ENCODE measurements at places on chromosomes 3 and 15. TPM values are rescaled to one million over a fixed set of nuclear protein-coding genes. Genes with fewer than 3 reads are reported as not detected.

DNA sequence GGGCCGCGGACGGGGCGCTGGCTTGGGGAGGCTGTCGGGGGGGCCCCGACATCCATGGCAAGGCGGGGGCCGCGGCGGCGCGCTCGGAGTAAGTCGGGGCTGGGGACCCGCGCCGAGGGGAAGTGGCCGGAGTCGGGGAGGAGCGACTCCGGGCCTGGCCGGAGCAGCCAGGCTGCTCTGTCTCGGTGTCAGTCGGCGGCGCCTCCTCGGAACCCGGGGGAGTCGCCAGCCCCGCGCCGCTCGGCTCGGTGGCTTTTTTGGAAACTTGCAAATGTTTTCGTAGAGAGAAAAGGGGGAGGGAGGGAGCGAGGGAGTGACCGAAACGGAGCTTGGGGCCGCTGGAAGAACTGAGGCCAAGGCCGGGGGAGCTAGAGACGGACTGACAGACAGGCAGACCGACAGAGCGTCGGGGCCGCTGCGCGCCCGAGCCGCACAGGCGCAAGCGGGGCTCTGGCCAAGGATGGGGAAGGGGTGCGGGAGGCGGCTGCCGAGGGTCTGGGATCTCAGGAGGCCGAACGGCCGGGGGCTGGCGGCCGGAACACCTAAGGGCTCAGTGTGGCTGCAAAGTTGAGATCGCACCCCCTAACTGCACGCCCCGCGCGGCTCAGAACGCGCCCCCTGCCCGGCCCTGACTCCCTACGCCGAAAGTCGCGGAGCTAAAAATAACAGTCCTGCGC is 5.0 kb downstream of the PTH1R start:
- no peak overlapping the region for H3K27ac ChIP-seq
- peak; percentile 19 for DNase-seq
- peaks cover 73% of the 10 kb centered on the region for H3K27me3 ChIP-seq
- H3K4me1 ChIP-seq: no peaks in the 10 kb centered on the region

- H3K4me1 ChIP-seq: peaks cover 5% of the 10 kb centered on the region
- H3K4me3 ChIP-seq: no peak overlapping the region
- no peak for DNase-seq
- no peaks in the 10 kb centered on the region for H3K36me3 ChIP-seq
- H3K27me3 ChIP-seq: peaks cover 9% of the 10 kb centered on the region
Measured at GRCh38 chr15:79157631-79158592, 67.3 kb upstream of the RASGRF1 start.

GRCh38 chr3:154061001-154061370 is 60.2 kb upstream of the ARHGEF26 start:
- no peak overlapping the region for H3K4me3 ChIP-seq
- H3K27ac ChIP-seq: no peak overlapping the region
- H3K36me3 ChIP-seq: no peaks in the 10 kb centered on the region
- H3K4me1 ChIP-seq: peaks cover 15% of the 10 kb centered on the region
- no peak for DNase-seq
- no peaks in the 10 kb centered on the region for H3K27me3 ChIP-seq

GRCh38 chr15:80787316-80787715 is 8.1 kb downstream of the CEMIP start:
- H3K36me3 ChIP-seq: no peaks in the 10 kb centered on the region
- H3K27ac ChIP-seq: no peak overlapping the region

DNA sequence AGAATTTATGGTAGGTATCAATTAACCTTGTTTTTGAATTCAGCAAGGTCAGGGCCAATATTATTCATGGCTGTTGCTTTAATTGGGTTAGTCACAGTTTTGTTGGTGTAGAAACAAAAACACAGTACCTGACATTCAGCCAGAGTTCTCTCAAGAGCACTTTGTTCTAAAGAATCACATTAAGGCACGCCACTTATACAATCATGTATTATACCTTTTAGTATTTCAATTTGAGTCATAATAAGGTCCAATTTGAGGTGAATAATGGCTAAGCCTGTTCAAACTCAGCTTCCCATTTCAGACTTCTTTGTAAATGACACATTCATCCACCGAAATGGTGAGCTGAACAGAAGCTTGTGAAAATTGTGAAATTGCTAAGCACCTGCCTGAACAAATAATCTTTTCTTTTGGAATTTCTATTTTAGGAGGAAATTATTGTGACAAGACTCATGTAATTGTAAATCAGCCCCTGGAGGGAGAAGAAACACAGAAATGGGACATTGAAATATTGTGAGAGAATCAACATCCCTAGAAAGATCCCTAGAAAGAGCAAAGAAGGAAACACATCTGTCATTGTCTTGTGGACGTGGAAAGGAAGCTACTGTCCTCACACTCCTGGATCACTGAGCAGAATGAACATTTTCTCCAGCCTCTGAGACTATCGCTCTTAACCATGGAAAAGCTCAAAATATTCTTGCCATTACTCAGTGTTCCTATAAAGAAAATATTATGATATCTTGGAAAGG is 29.3 kb downstream of the RIOX2 start:
- H3K4me1 ChIP-seq: peaks cover 21% of the 10 kb centered on the region
- H3K27ac ChIP-seq: no peak overlapping the region
- H3K36me3 ChIP-seq: peaks cover 15% of the 10 kb centered on the region

- H3K27me3 ChIP-seq: no peaks in the 10 kb centered on the region
- no peak overlapping the region for H3K27ac ChIP-seq
- no peak for DNase-seq
- H3K4me1 ChIP-seq: no peaks in the 10 kb centered on the region
Measured at GRCh38 chr3:7953449-7954014, 548.1 kb upstream of the LMCD1 start.

- H3K36me3 ChIP-seq: no peaks in the 10 kb centered on the region
- H3K4me1 ChIP-seq: no peaks in the 10 kb centered on the region
- H3K4me3 ChIP-seq: no peak overlapping the region
- no peak overlapping the region for H3K27ac ChIP-seq
Measured at GRCh38 chr3:100195375-100195774, 65.4 kb upstream of the TBC1D23 start.

GRCh38 chr3:42275217-42275616 is 9.2 kb upstream of the CCK start:
- no peak overlapping the region for H3K4me3 ChIP-seq
- DNase-seq: no peak
- H3K27ac ChIP-seq: no peak overlapping the region
- H3K36me3 ChIP-seq: no peaks in the 10 kb centered on the region
- H3K27me3 ChIP-seq: peaks cover 17% of the 10 kb centered on the region

GRCh38 chr3:25257026-25257425 is 171.0 kb upstream of the RARB start:
- no peak overlapping the region for H3K27ac ChIP-seq
- no peak for DNase-seq
- no peak overlapping the region for H3K4me3 ChIP-seq
- H3K4me1 ChIP-seq: no peaks in the 10 kb centered on the region
- no peaks in the 10 kb centered on the region for H3K27me3 ChIP-seq

GRCh38 chr15:39579487-39580116 is 1.3 kb upstream of the THBS1 start:
- peak; percentile 30 for DNase-seq
- H3K4me3 ChIP-seq: peak overlapping the region; percentile 67
- peaks cover 29% of the 10 kb centered on the region for H3K27me3 ChIP-seq
- peaks cover 5% of the 10 kb centered on the region for H3K36me3 ChIP-seq
- peak overlapping the region; percentile 80 for H3K27ac ChIP-seq
- H3K4me1 ChIP-seq: peaks cover 13% of the 10 kb centered on the region

DNA sequence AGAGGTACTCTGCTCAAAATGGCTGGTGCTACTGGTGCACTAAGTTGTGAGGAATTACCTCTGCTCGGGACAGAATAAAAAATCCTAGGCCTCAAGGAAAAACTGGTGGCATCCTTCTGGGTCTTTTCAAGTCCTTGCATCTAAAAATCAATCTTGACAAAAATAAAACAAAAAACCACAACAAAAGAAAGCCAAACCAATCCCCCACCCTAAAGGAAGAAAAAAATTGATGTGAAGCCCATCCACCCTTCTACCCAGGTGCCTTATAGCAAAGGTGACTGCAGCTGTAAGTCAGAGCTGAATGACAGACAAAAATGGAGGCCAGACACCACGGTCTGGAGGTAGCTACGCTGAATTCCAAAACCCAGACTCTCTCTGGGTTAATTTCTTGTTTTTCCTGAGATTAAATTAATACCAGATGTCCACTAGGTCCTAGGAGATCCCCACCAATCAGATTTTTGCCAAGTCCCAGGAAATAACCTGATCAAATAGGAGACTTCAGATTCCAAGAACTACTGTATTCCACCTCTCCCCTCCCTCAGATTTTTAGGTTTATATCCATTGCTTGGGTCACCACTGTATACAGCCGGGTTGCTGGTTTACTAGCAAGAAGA is 33.5 kb downstream of the ABCC5 start:
- peaks cover 34% of the 10 kb centered on the region for H3K36me3 ChIP-seq
- DNase-seq: no peak

GRCh38 chr15:69955240-69955894 is 142.3 kb downstream of the TLE3 start:
- no peaks in the 10 kb centered on the region for H3K36me3 ChIP-seq
- no peak overlapping the region for H3K4me3 ChIP-seq
- no peak for DNase-seq
- peaks cover 32% of the 10 kb centered on the region for H3K27me3 ChIP-seq

- H3K4me3 ChIP-seq: no peak overlapping the region
- peaks cover 51% of the 10 kb centered on the region for H3K4me1 ChIP-seq
- H3K36me3 ChIP-seq: no peaks in the 10 kb centered on the region
- peak overlapping the region; percentile 35 for H3K27ac ChIP-seq
- H3K27me3 ChIP-seq: peaks cover 10% of the 10 kb centered on the region
Measured at GRCh38 chr3:193788189-193788991, 195.4 kb downstream of the OPA1 start.

- H3K27me3 ChIP-seq: no peaks in the 10 kb centered on the region
- H3K36me3 ChIP-seq: no peaks in the 10 kb centered on the region
- no peak overlapping the region for H3K4me3 ChIP-seq
- no peak for DNase-seq
- peaks cover 4% of the 10 kb centered on the region for H3K4me1 ChIP-seq
- H3K27ac ChIP-seq: no peak overlapping the region
Measured at GRCh38 chr3:37885814-37886213, 24.1 kb downstream of the CTDSPL start.

DNA sequence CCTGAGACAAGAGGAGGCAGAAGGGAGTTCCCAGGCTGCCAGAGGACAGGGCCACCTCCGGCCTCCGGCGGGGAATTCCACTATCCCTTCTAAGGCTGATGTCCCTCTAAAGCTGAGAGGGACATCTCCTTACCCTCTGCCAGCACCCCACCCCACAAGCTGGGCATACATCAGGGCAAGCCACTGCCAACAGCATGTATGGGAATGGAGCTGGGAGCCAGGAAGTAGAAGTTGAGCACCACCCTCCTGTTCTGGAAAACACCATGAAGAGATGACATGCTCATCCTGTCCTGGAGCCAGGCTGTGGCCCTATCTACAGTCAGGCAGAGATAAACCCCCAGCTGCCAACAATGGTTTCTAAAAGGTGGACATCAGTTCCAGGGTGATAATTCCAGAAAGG is 7.1 kb downstream of the PLCD1 start:
- H3K36me3 ChIP-seq: peaks cover 7% of the 10 kb centered on the region
- H3K27me3 ChIP-seq: peaks cover 11% of the 10 kb centered on the region
- H3K4me3 ChIP-seq: no peak overlapping the region
- DNase-seq: no peak
- H3K4me1 ChIP-seq: peaks cover 9% of the 10 kb centered on the region
- H3K27ac ChIP-seq: no peak overlapping the region

GRCh38 chr3:174431717-174432116 is 427.4 kb upstream of the NAALADL2 start:
- peaks cover 3% of the 10 kb centered on the region for H3K27me3 ChIP-seq
- H3K4me3 ChIP-seq: no peak overlapping the region
- no peak for DNase-seq
- H3K27ac ChIP-seq: no peak overlapping the region
- H3K36me3 ChIP-seq: no peaks in the 10 kb centered on the region
- H3K4me1 ChIP-seq: peaks cover 2% of the 10 kb centered on the region

SKOR1 gene
- 0.75 TPM for total RNA-seq

SNTN gene
- total RNA-seq: not detected

SERPINI1 gene
- 10.7 TPM for total RNA-seq

SYNPR gene
- total RNA-seq: 13.3 TPM

DAPK2 gene
- total RNA-seq: 2.0 TPM

SPTBN5 gene
- 6.6 TPM for total RNA-seq

P2RY14 gene
- total RNA-seq: not detected

All from progenitor cell of endocrine pancreas (in vitro differentiated cells).